ENCODE measurements at places on chromosomes 4 and X. TPM values are rescaled to one million over a fixed set of nuclear protein-coding genes. Genes with fewer than 3 reads are reported as not detected.

Gene SFRP2
- 0.54 TPM for total RNA-seq

Gene ESX1
- total RNA-seq: not detected

DNA sequence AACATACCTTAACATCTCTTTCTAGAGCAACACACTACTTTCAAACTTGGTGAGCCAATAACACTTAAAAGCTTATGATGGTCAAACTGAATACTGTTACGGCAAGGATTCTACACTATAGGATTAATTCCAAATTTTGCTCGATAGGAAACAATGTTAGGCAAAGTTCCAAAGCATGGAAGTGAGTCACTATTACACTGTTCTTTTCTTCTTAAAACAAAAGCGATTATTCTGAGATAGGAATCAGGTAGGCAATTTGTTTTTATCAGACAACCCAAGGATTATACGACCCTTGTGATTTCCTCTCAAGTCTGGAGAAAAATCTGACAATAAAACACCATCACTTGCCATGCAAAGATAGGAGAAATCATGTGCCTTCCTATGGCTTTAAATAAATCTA is 81.5 kb downstream of the HUWE1 start:
- no peak for DNase-seq

DNA sequence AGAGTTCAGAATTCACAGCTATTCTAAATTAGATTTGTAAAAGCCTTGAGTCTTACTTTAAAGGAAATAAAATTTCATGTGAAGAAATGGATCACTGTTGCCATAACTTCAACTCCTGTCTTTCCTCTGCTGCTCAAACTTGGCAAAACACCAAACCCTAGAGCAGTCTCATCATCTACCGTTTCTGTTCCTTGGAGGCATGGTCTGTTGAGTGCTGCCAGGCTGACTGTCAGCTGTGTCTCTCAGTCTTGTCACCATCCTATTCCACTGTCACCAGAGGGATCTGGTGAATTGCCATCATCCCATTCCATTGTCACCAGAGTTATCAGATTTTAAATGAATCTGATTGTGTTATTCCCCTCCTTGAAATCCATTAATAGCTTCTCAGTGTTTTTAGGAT is 55.6 kb downstream of the STIM2 start:
- DNase-seq: no peak

Gene FGF13
- total RNA-seq: 34.2 TPM

- no peak for DNase-seq
Observed at GRCh38 chr4:112411781-112412550, 104.0 kb downstream of the NEUROG2 start.

- no peak for DNase-seq
Observed at GRCh38 chr4:150720973-150721518, 139.1 kb downstream of the MAB21L2 start.

Gene TBC1D9
- 47.8 TPM for total RNA-seq

DNA sequence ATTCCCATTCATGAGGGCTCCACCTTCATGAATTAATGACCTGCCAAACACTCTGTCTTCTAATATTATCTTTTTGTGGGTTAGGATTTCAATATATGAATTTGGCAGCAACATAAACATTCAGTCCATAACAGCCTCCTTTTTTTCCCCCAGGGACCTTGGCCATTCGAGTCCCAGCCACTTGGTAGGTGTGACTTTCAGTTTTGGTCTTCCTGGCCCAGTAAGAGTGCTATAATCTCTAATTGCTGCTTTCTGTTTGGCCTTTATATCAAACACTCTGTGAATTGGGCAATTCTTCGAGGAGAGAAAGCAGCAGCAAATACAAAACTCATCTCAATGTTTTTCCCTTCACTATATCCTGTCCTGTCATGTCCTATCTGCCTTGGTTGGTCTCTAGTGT is 12.4 kb upstream of the RADX start:
- no peak for DNase-seq

Gene PLP1
- total RNA-seq: 0.20 TPM

Gene CCKAR
- not detected for total RNA-seq

Data from glutamatergic neuron (in vitro differentiated cells).